ENCODE measurements at places on chromosomes 4 and X.

DNA sequence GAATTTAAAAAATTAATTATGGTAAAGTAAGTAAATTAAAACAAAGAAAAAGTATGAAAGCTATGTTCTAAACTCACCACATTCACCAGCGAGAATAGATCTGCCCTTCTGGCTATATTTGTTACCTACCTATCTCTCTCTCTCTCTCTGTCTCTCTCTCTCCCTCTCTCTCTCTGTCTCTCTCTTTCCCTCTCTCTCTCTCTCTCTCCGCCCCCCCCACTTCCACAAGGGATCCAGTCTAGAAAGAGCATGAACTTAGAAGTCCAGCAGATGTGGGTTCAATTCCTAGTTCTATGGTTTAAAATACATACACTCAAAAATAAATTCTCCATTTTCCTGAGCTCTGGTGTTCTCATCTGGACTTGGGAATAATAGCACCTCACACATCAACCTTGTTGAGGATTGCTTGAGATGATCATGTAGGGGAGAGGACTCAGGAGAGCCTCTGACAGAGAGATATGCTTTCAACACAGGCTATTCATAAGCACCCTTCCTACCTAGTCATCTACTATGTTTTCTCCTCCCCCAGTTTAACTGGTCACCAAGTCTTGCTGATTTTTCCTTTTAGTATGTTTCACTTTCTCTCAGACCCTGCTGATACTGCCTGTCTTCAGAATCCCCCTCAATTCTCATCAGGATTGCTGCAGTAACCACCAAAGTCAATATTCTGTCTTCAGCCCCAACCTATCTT is 64.7 kb downstream of the SLC7A11 start:
- no peak for DNase-seq

DNA sequence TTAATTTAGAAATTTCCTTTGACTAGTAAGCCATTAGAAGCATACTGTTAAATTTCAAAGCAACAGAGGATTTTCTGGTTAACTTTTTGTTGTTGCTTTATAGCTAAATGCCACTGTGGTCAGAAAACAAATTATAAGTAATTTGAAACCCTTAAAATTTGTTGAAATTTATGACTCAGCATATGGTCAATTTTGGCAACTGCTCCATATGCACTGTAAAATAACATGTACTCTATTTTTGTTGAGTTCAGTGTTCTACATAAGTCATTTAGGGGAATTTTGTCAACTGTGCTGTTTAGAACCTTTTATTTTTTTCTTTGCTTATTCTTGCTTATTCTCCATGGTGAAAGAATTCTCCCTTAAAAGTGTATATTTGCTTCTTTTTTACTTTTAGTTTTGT is 28.6 kb downstream of the SCLT1 start:
- no peak for DNase-seq

DNA sequence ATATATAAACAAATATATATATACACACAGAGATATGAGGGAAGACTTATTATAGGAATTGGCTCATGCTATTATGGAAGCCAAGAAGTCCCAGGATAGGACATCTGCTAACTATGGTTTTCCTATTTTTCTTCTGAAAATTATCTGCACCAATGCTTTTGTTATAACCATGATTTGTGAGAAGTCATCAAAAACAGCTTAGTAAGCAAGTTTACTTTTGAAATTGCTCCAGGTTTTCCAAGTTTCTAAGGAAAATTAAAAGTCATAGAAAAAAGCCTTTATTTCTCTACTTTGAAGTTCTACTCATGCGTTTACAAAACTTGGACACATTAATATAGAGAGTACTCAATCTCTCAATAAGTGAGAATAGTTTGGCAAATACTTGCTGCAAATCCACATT is 213.1 kb downstream of the TRAM1L1 start:
- DNase-seq: no peak

GRCh38 chr4:3112201-3112600 is 37.7 kb downstream of the HTT start:
- DNase-seq: no peak

- DNase-seq: no peak
These were observed 55.5 kb upstream of the SMIM10 start for GRCh38 chrX:134935276-134935675.

DNA sequence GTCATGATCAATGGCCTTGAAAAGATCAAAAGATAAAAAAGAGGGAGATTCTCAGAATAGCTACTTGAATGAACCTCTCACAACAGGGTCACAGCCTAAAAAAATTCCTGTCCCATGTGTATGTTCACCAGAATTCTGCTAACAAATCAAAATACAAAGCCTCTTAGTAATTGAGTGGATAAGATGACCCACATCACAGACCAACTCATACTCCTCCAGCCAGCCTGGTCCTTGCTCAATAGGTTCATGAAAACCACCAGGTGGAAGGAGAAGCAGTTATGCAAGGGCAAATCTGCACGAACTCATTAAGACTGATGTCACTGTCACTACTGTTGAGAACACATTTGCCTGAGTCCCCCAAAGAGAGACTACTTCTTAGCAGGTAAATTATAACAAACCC is 21.5 kb downstream of the WDFY3 start:
- no peak for DNase-seq

DNA sequence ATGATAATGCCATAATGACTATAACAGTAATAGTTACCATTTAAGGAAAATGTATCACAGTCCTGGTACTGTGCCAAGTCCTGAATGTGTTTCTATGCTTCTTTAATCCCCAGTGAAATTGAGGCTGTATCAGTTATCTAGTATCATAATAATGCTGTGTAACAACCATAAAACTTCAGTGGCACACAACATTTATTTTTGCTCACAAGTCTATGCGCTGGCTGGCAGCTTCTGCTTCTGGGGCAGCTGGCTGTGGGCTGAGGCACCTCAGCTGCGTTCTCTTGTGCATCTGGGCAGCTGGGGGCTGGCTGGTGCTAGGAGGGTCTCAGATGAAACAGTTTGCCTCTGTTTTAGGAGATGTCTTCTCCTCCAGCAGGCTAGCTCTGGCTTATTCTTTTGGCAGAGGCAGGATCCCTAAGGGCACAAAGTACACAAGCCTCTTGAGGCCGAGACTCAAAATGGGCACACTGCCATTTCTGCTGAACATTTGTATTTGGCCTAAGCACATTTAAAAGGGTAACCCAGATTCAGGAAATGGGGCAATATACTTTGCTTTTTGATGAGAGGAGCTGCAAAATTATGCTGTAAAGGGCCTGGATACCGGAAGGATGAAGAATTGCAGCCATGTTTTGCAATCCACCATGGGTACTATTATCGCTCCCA is 62.6 kb upstream of the DHX15 start:
- no peak for DNase-seq

- DNase-seq: no peak
These were observed 321.7 kb downstream of the DHX15 start for GRCh38 chr4:24262616-24263015.

- DNase-seq: no peak
These were observed 65.3 kb upstream of the IBSP start for GRCh38 chr4:87734084-87734483.

- no peak for DNase-seq
These were observed 49.5 kb upstream of the GYPA start for GRCh38 chr4:144190009-144190408.

GRCh38 chrX:31540313-31540712 is 468.5 kb upstream of the FTHL17 start:
- DNase-seq: no peak

DNA sequence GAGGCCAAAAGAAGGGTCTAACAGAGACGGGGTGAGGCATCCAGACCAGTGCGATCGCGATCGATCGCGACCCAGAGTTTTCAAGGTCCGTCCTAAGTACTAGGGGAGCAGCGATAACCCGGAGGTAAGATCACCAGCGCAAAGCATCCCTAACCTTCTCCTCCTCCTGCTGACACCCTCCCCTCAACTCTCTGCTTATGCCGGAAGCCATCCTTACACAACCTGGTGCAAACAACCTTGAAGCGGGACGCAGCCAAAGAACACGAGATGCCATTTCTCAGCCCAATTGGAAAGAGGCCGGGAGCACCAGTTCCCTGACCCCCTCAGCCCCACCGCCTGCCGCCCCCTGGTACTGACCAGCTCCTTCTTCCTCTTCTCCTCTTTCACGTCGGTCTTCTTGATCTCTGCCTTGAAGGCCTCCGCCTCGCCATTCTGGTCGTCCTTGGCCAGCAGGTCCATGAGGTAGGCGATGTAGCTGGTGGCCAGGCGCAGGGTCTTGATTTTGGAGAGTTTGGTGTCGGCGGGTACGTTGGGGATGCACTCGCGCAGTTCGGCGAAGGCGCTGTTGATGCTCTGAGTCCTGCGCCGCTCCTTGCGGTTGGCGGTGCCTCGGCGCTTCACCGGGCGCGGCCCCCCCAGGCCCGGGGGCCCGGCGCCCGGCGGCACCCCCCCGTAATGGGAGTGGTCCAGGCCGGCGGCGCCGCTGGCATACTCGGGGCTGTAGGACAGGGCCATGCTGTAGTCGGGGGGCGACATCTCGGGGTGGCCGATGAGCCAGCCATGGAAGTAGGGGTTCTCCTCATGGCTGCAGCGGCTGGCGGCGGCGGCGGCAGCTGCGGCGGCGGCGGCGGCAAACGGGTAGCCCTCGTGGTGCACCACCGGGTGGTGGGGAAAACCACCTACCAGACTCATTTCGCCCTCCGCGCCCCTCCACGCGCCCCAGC is 1.4 kb downstream of the HAND2 start:
- DNase-seq: no peak

DNA sequence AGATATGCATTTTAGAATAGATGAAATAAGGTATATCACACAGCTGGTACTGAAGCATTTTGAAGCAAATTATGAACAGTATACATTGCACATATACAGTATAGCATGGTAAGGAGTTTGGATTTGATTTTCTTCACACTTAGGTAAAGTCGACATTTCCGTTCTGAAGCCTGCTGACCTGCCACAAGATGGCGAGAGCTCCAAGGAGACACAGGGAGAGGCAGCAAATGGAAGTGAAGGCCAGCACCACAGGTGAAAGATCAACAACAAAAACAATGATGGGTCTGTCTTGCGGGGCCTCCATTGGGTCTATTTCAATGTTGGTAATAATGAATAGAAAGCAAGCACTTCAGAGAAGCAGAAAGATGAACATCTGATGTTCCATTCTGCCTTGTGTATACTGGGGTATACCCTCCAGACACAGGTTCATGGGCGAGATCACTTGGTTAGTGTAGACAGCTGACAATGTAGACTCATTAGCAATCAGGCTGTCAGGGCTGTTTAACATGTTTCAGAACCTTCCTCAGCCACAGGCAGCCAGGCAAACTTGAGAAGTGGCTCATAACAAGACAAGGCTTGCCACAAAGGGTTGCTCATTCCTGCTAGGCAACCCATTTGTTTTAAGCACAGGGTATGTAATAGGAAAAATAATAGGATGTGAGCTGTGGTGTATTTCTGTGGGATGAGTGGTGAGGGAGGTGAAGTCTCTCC is 21.4 kb upstream of the NOX1 start:
- no peak for DNase-seq

- no peak for DNase-seq
These were observed 459.9 kb upstream of the BOD1L1 start for GRCh38 chr4:14087459-14087858.

GRCh38 chrX:10471418-10471817 is 149.0 kb downstream of the MID1 start:
- no peak for DNase-seq

- DNase-seq: no peak
These were observed 49.6 kb downstream of the LAMP2 start for GRCh38 chrX:120419463-120419862.

GRCh38 chrX:45824471-45824870 is 623.8 kb upstream of the DIPK2B start:
- DNase-seq: no peak

GRCh38 chr4:55393461-55394320 is 2.1 kb upstream of the TMEM165 start:
- no peak for DNase-seq

DNA sequence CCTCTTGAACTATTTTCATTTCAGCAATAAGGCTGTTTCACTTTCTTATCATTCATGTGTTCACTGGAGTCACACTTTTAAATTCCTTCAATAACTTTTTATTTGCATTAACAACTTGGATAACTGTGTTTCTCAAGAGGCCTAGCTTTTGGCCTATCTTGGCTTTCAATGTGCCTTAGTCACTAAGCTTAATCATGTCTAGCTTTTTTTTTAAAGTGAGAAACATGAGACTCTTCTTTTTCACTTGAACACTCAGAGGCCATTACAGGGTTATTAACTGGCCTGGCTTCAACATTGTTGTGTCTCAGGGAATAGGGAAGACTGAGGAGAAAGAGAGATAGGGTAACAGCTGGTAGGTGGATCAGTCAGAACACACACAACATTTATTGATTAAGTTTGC is 64.0 kb upstream of the VCX2 start:
- DNase-seq: no peak

DNA sequence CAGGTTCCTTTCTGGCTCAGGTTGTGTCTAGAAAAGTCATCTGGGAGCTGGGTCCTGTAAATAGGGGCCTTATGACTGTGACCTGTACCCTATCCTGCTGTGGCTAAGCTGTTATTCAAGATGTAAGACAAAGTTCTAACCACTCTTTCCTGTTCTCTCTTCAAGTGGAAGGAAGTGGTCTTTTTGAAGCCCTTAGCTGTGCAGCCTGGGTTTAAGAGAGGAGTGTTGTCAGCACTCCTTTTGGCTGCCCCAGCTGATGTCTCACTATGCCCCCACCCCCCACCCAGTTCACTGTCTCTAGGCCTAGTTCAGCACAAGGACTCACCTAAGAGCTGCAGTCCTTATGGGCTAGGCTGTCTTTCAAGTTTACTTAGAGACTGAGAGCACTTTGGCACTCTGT is 1069.5 kb downstream of the FAM133A start:
- no peak for DNase-seq

GRCh38 chr4:22299678-22300077 is 216.2 kb downstream of the ADGRA3 start:
- DNase-seq: no peak

DNA sequence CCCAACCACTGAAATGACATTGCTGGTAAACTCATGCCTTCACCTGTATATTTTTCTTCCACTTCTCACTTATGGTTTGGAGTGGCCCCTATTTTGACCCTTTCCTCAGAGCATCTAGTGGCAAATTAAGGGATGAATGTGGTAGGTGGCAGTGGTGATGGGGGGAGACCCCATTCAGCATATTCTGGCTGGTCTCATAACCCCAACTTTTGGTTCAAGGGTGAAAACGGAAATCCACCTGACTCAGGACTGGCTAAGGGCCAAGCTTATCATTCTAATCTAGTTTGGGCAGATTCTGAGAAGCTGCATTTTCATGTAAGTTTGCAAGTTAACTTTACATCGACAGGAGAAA is 47.0 kb upstream of the NSUN7 start:
- DNase-seq: no peak

DNA sequence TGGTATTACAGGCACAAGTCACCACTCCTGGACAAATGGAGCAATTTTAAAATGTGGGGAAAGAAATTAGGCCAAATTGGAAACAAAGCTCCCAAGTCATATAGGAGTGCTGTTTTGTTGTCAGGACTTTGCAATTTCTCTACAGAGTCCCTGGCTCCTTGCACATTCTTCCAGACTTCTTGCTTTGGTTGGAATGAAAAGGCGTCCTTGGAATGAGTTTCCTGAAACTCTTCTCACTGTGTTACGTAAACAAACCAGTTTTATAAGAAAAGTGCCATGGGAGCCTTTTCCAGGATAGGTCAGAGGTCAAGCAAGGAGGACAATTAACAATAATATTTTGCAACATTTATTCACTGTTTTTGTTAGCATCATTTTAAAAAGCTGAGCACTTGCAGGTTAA is 32.4 kb upstream of the KIT start:
- DNase-seq: no peak

GRCh38 chr4:39255266-39255665 is 72.9 kb downstream of the WDR19 start:
- no peak for DNase-seq

GRCh38 chr4:2879026-2879425 is 35.4 kb downstream of the ADD1 start:
- DNase-seq: no peak

GRCh38 chr4:137602436-137602835 is 70.1 kb upstream of the PCDH18 start:
- no peak for DNase-seq

Data from GF-D8 (cell line).